ENCODE measurements at places on chromosomes 6 and 20. TPM values are rescaled to one million over a fixed set of nuclear protein-coding genes. Genes with fewer than 3 reads are reported as not detected.

NOX3 gene
- not detected for polyA plus RNA-seq

CCM2L gene
- polyA plus RNA-seq, result 2.9 TPM

DEFB119 gene
- not detected for polyA plus RNA-seq

MGME1 gene
- 33.3 TPM for polyA plus RNA-seq

SRPK1 gene
- 50.9 TPM for polyA plus RNA-seq

OR2J1 gene
- not detected for polyA plus RNA-seq

RTEL1 gene
- polyA plus RNA-seq, result 12.2 TPM

MEI4 gene
- polyA plus RNA-seq, result 0.09 TPM

TRIM15 gene
- polyA plus RNA-seq, result 51.7 TPM

KCNQ5 gene
- 3.4 TPM for polyA plus RNA-seq

ID1 gene
- 245 TPM for polyA plus RNA-seq

OXT gene
- 5.2 TPM for polyA plus RNA-seq

RSPH9 gene
- 1.1 TPM for polyA plus RNA-seq

ASXL1 gene
- polyA plus RNA-seq, result 69.3 TPM

SLC22A16 gene
- 0.25 TPM for polyA plus RNA-seq

PRRT1 gene
- 5.3 TPM for polyA plus RNA-seq

SPATS1 gene
- polyA plus RNA-seq, result not detected

ZFP64 gene
- 11.0 TPM for polyA plus RNA-seq

TGM3 gene
- 0.25 TPM for polyA plus RNA-seq

SRSF12 gene
- polyA plus RNA-seq, result 2.6 TPM

TFAP2C gene
- polyA plus RNA-seq, result 0.06 TPM

KIF25 gene
- polyA plus RNA-seq, result 0.82 TPM

ADGRF1 gene
- 1.2 TPM for polyA plus RNA-seq

DEF6 gene
- 13.2 TPM for polyA plus RNA-seq

TUBB1 gene
- 0.52 TPM for polyA plus RNA-seq

POPDC3 gene
- polyA plus RNA-seq, result 1.0 TPM

SOX18 gene
- 5.3 TPM for polyA plus RNA-seq

SEMG1 gene
- polyA plus RNA-seq, result not detected

SASH1 gene
- polyA plus RNA-seq, result 15.9 TPM

ZNF311 gene
- 3.2 TPM for polyA plus RNA-seq

NT5E gene
- 4.9 TPM for polyA plus RNA-seq

JPH2 gene
- 15.6 TPM for polyA plus RNA-seq

FAM83C gene
- 0.01 TPM for polyA plus RNA-seq

TTK gene
- 9.1 TPM for polyA plus RNA-seq

WFDC10B gene
- polyA plus RNA-seq, result not detected

PTCRA gene
- polyA plus RNA-seq, result 0.15 TPM

All from large intestine (tissue), 12 donors.